ENCODE measurements at places on chromosomes 6 and 20.

DNA sequence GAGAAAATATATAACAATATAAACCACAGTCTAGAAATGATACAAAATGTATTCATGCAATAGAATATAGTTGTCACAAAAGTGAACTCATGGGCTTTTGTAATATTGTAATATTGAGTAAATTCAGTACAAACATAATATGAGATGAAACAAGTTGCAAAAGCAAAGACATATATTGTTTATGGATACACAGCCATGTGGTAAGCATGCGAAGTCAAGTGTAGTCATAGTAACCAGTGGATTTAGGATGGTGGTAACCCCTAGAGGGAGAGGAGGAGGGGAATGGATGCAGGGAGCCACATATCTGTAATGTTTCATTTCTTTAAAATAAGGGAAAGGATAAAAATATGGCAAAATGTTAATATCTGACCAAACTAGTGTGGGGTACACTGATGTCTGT lies 47.3 kb downstream of the ARMC2 start:
- DNase-seq: no peak

DNA sequence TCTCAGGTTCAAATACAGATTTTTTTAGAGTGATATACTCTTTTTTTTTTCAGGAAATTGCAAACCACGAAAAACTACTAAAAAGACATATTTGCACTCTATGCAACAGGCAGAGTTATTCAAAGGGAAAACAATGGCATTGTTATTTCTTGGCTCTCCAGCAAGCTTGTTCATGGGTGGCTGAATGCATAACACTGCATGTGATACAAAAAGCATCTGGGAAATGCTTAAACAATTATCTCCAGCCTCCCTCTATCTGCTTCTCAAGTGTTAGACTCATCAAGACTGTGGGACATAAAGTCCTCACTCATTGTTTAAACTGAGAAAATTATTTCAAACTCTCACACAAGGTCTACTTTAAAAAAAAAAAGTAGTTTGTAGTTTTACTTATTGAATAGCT lies 7.3 kb upstream of the COL12A1 start:
- no peak for DNase-seq

DNA sequence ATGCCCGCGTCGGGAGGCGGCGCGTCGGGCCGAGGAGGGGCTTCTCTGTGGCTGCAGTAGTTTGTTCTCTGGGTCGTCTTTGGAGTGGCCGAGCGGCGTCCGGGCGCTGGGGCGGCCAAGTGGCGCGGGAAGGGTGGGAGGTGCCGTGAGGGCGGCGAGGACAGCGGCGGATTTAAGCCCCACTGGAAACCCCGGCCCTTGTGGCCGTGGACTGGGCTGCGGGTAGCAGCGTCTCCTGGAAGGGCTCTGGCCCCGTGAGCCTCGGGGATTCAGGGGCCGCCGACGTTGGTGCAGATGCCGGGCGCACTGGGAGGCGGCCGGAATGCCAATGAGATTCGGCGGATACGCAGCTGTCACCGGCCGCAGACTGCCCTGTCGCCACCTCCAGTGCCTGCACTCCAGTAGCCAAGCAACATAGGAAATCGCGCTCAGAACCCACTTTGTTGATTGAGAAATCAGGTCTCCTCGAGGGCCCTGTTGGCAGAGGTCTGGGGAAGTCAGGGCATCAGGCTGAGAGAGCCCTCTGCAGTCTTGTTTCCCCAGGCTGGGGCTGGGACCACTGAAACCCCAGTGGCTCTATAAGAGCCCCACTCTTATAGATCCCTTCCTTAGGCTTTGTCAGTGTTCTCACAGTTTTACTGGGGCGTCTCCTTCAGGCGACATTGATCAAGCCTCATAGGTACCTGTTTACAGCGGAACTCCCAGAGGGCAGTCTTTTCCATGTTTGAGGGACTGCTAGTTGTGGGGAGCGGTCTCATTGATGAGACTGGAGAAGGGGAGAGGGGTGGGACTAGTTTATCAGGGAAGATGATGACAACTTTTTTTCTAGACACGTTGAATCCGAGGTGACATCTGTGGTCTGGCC lies 642 bp downstream of the GZF1 start:
- DNase-seq: no peak

- no peak for DNase-seq
Observed at GRCh38 chr6:162602759-162603158, 124.8 kb downstream of the PRKN start.

- DNase-seq: no peak
Observed at GRCh38 chr6:3749067-3749841, 2.3 kb downstream of the PXDC1 start.

GRCh38 chr6:109493865-109494264 lies 10.8 kb upstream of the ZBTB24 start:
- DNase-seq: no peak

DNA sequence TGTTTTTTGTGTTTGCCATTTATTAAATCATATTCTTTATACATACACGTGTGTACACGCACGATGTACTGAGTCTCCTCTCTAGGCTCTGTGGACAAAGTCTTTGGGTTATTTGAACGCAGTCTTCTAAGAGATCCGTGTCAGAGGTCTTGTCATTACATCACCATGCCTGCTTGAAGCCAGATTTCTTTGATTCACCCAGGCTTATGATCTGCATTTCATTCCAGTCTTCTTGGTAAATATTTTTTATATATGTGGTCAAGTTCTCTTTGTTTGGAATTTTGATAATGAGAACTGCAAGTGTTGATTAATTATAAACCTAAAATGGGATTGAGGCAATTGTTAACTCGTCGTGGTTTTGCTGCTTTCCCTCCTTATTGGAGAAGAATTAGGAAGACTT lies 34.6 kb downstream of the KCNS1 start:
- DNase-seq: no peak

GRCh38 chr20:39829661-39830060 lies 859.4 kb downstream of the MAFB start:
- no peak for DNase-seq

DNA sequence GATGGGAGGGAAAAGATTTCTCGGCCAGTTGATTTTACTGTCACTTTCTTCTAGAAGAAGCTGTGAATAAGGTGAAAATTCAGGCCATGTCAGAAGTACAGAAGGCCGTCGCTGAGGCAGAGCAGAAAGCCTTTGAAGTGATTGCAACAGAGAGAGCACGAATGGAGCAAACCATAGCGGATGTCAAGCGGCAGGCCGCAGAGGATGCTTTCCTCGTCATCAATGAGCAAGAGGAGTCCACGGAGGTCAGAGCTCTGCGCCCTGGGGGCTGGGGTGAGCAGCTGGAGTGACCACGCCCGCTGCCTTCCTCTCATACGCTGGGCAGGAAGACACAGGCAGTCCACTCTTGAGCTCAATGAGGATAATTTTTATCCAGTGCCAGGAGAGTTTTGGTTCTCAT lies 21.8 kb upstream of the C20orf144 start:
- DNase-seq: no peak

DNA sequence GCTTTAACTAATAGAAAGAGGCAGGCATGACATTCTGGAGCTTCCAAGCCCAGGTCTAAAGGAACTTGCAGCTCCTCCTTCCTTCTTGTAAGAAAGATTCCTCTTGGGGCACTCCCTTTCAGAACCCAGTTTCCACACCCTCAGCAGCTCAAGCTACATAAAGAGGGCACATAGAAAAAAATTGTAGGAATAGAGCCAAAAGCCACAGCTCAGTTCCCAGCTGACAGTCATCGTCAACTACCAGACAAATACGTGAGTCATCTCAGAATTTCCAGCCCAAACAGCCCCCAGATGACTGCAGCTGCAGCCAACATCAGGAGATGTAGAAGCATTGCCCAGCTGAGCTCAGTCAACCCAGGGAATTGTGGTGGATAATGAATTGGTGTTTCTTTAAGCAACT lies 349.8 kb upstream of the ARID1B start:
- DNase-seq: no peak
